ENCODE measurements at places on chromosomes 5 and 9. TPM values are rescaled to one million over a fixed set of nuclear protein-coding genes. Genes with fewer than 3 reads are reported as not detected.

DNA sequence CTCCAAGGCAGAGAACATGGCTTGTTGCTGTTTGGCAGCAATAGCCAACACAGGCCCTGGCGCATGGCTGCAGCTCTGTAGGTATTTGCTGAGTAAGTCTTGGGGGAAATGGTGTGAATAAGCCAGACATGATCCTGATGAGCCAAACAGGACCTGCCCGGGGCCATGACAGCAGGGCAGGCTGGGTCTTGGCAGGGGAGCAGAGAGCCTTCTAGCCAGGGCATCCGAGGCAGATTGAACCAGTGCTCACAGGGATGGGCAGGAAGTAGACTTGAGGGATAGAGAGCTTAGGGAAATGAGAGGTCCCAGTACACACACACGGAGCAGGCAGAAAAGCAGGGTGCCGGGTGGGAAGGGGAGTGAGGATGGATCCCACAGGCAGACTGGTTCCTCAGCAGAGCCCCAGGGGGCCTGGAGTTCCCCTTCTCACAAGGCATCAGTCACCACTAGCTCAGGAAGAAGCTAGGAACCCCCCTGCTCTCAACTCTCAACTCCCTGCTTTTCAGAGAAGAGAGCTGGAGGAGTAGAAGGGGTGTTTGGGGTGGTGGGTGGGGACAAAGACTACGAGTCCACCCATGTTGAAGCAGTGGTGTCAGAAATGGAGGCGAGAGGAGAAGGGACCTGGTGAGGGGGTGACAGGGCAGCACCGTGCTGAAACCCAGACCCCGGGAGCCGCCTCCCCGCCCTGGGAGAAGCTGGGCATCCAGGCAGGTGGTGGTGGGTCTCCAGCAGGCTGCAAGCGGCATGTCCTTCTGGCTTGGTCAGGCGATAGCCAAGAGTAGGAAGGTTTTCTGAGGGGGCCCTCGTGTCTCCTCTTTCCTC is 111.1 kb downstream of the RGS3 start:
- no peaks in the 10 kb centered on the region for H3K27me3 ChIP-seq
- peaks cover 45% of the 10 kb centered on the region for H3K4me1 ChIP-seq
- no peak overlapping the region for H3K4me3 ChIP-seq
- H3K27ac ChIP-seq = peak overlapping the region; percentile 15

DNA sequence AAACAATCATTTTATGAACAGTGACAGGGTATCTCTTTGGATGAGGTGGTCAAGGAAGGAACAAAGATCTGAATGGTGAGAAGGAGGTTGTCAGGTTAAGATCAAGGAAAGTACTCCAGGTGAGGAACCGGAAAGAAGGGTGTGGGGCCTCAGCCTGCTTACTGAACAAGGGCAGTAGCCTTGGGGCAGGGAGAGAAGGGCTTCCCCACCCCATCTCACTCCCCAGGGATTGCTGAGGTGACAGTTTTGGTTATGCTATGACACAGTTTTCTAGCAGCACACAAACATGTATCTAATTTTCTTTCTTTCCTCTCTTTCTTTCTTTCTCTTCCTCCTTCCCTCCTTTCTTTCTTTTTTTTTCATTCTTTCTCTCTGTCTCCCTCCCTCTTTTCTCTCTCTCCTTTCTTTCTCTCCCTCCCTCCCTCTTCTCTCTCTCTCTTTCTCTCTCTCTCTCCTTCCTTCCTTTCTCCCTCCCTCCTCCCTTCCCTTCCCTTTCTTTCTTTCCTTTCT is 4.1 kb upstream of the HDHD3 start:
- H3K36me3 ChIP-seq = peaks cover 2% of the 10 kb centered on the region
- peak overlapping the region; percentile 59 for H3K27ac ChIP-seq
- H3K27me3 ChIP-seq = no peaks in the 10 kb centered on the region
- peak overlapping the region; percentile 3 for H3K4me3 ChIP-seq
- DNase-seq = no peak

Gene TTC16
- not detected for total RNA-seq

Gene DMRTA1
- total RNA-seq = not detected

DNA sequence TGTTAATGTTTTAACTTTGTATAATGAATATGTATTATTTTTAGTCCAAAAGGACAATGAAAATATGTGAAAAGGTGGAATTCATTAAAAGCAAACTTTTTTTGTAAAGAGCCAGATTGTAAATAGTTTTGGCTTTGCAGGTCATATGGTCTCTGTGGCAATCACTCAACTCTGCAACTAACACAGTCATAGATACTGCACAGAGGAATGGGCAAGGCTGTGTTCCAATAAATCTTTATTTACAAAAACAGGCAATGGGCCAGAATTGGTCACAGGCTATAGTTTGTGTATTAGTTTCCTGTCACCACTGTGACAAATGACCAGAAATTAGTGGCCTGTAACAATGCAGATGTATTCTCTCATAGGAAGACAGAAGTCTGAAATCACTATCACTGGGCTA is 125.4 kb upstream of the PTCH1 start:
- no peak overlapping the region for H3K4me3 ChIP-seq
- H3K27ac ChIP-seq = no peak overlapping the region
- no peak for DNase-seq
- peaks cover 17% of the 10 kb centered on the region for H3K27me3 ChIP-seq
- H3K36me3 ChIP-seq = no peaks in the 10 kb centered on the region

DNA sequence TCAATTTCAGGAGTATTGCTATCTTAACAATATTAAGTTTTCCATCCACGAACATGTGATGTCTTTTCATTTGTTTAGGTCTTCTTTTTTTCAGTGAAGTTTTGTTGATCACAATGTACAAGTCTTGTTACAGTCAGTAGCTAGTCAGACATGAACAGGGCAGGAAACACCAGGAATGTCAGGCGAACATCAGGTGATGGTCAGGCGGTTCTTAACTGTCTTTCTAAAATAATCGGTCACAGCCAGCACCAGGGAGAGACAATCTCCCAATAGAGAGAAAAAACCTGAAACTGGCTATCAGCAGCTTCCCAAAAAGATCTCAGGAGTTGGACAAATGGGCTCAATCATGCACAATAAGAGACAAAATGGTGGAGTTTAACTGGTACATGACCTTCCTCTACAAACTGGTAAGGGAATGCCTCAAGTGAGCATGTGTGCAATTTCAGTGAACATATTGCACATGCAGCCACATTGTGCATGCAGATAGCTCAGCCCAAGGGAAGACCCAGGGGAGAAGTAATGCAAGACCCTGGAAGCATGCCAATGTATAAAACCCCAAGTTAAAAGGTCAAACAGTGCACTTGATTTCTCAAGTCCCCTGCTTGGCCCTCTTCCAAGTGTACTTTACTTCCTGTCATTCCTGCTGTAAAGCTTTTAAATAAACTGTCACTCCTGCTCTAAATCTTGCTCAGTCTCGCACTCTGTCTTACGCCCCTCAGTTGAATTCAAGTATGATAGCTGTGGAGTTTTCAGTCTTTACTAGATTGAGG is 176.1 kb upstream of the RASEF start:
- no peak overlapping the region for H3K4me3 ChIP-seq
- no peak overlapping the region for H3K27ac ChIP-seq
- H3K4me1 ChIP-seq = no peaks in the 10 kb centered on the region
- no peak for DNase-seq
- H3K27me3 ChIP-seq = no peaks in the 10 kb centered on the region
- no peaks in the 10 kb centered on the region for H3K36me3 ChIP-seq

DNA sequence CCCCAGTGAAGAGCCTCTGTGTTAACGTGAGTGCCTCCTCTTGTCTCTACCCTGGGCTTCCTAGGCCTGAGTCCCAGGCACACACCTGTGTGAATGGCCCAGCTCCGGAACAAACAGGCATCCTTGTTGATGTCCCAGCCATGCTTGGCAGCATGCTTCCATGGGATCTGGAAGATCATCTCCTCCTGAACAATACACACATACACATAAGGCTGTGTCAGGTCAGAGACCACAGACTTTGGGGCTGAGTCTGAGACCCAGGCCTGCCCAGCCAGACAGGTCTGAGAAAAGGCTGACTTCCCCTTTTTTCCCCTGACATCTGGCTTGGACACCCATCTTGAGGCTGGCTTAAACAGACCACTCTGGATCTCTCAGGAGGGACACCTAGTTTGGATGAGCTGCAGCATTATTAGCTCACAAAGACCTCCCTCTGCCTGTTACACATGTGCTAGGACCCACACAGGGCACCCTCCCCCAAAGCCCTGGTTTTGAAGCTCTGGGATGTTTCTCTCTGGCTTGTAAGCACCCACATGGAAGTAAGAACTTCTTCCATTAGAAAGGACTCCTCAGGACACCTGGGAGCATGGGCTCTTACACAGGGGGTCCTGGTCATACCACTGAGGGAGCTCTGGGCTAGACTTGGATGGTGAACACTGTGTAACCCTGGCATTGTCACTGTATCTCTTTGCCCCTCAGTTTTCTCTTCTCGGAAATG is 2.6 kb downstream of the IRF1 start:
- H3K4me3 ChIP-seq = peak overlapping the region; percentile 95
- peak; percentile 16 for DNase-seq
- H3K36me3 ChIP-seq = peaks cover 69% of the 10 kb centered on the region
- H3K4me1 ChIP-seq = peaks cover 74% of the 10 kb centered on the region
- peak overlapping the region; percentile 86 for H3K27ac ChIP-seq
- no peaks in the 10 kb centered on the region for H3K27me3 ChIP-seq

- H3K4me3 ChIP-seq = no peak overlapping the region
- DNase-seq = no peak
- H3K4me1 ChIP-seq = no peaks in the 10 kb centered on the region
Measured at GRCh38 chr5:20276061-20276958, 288.3 kb upstream of the CDH18 start.

Gene PCDHB14
- 0.11 TPM for total RNA-seq

Gene CCNO
- not detected for total RNA-seq

GRCh38 chr5:126208691-126209090 is 214.5 kb upstream of the GRAMD2B start:
- DNase-seq = no peak
- no peak overlapping the region for H3K27ac ChIP-seq
- H3K36me3 ChIP-seq = no peaks in the 10 kb centered on the region
- H3K4me3 ChIP-seq = no peak overlapping the region

- H3K36me3 ChIP-seq = no peaks in the 10 kb centered on the region
- no peak overlapping the region for H3K4me3 ChIP-seq
- no peak overlapping the region for H3K27ac ChIP-seq
- H3K27me3 ChIP-seq = no peaks in the 10 kb centered on the region
- no peaks in the 10 kb centered on the region for H3K4me1 ChIP-seq
Measured at GRCh38 chr9:18448101-18448500, 25.9 kb upstream of the ADAMTSL1 start.

DNA sequence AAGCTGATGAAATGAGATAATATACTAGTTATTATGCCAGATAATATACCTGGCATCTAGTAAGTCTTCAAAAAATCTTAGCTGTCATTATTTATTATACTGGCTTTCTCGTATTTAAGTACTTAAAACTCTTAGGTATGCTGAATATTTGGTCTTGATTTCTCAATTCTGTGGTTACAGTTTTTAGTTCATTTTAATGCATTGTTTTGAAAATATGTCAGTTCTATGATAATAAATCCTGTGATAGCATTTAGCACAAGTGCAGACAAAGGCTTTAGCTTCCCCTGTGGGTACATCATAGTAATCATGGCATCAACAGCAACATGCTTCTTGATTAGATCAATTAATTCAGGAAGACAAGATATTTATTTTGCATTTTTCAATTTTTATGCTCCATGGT is 133.0 kb downstream of the SMC2 start:
- DNase-seq = no peak
- no peak overlapping the region for H3K27ac ChIP-seq
- H3K4me3 ChIP-seq = no peak overlapping the region

GRCh38 chr9:74125941-74126340 is 371.2 kb upstream of the RORB start:
- no peaks in the 10 kb centered on the region for H3K27me3 ChIP-seq
- H3K4me1 ChIP-seq = no peaks in the 10 kb centered on the region
- no peak overlapping the region for H3K4me3 ChIP-seq

Gene CD14
- total RNA-seq = 1.2 TPM

- peaks cover 43% of the 10 kb centered on the region for H3K4me1 ChIP-seq
- no peak for DNase-seq
- H3K27ac ChIP-seq = peak overlapping the region; percentile 14
Measured at GRCh38 chr5:54834121-54834842, 151.1 kb downstream of the ESM1 start.

DNA sequence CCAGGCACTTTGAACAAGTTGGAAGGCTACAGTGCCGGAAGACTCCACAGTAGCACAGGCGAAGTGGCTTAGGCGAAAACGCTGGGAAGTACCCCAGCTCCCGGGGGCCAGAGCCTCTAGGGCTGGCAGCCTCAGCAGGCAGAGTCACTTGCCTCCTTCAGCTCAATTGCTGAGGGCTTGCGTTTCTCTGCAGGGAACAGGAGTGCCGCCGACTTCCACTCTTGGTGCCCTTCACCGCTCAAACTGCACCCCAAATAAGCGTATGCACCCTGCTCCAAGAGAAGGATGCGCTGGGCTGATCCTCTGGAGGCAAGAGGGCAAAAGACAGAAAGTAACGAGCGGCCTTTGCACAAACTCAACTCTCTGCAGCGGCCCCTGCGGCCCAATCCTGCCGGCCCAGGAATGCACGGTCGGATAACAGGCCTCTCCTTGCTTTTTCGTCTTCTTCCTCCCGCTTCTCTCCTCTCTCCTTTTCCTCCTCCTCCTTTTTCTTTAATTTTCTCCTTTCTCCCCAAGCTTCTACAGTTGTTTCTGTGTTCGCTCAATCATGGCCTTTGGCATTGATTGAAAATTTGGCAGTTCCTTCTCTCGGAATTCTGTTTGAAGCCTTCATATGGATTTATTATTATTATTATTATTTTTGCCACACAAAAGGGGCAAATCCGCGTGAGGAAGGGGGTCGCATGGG is 1.1 kb upstream of the S1PR3 start:
- H3K27me3 ChIP-seq = peaks cover 39% of the 10 kb centered on the region
- peaks cover 15% of the 10 kb centered on the region for H3K4me1 ChIP-seq
- H3K36me3 ChIP-seq = no peaks in the 10 kb centered on the region
- H3K27ac ChIP-seq = no peak overlapping the region
- H3K4me3 ChIP-seq = no peak overlapping the region

Gene SLC24A2
- not detected for total RNA-seq

DNA sequence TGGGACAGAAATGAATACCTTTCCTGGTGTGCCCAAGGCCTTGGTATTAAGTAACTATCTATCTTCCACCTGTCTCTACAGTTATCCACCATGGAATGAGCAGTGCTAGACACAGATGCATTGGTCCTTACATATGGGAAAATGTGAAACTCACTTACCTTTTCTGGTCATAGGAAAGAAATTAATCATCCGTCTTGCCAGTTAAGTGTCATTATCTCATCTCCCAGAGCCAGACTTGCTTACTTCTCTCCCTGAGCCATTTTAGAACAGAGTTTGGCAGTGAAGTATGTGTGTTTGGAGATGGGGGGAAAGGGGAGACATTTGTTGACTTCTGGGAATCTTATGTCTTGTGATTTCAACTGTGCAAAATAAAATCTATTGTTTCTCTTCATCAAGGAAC is 1211.0 kb upstream of the CDH6 start:
- H3K4me1 ChIP-seq = no peaks in the 10 kb centered on the region
- H3K27me3 ChIP-seq = no peaks in the 10 kb centered on the region
- no peaks in the 10 kb centered on the region for H3K36me3 ChIP-seq
- H3K27ac ChIP-seq = no peak overlapping the region

DNA sequence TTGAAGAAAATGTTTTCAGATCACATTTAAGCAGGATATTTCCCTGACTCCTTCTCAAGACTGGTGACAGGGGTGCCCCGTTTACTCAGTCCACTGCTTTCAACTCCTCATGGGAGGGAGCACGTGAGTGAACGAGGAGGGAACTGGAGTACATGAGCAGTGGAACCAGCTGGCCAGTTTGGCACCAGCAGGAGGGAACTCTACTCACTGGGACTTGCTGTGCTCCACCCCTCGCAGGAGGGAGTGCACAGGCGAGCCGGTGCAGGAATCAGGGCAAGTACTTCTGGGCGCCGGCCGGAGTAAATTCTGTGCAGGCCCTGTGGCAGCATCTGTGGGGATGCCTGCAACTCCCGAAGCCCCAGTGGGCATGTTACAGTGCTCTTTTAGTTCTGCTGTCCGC is 1941.1 kb upstream of the C9orf72 start:
- DNase-seq = no peak
- H3K27ac ChIP-seq = no peak overlapping the region
- H3K4me1 ChIP-seq = no peaks in the 10 kb centered on the region
- H3K36me3 ChIP-seq = no peaks in the 10 kb centered on the region
- H3K27me3 ChIP-seq = no peaks in the 10 kb centered on the region

Gene RNF183
- total RNA-seq = not detected
